ENCODE measurements at places on chromosomes 16 and 17. TPM values are rescaled to one million over a fixed set of nuclear protein-coding genes. Genes with fewer than 3 reads are reported as not detected.

DNA sequence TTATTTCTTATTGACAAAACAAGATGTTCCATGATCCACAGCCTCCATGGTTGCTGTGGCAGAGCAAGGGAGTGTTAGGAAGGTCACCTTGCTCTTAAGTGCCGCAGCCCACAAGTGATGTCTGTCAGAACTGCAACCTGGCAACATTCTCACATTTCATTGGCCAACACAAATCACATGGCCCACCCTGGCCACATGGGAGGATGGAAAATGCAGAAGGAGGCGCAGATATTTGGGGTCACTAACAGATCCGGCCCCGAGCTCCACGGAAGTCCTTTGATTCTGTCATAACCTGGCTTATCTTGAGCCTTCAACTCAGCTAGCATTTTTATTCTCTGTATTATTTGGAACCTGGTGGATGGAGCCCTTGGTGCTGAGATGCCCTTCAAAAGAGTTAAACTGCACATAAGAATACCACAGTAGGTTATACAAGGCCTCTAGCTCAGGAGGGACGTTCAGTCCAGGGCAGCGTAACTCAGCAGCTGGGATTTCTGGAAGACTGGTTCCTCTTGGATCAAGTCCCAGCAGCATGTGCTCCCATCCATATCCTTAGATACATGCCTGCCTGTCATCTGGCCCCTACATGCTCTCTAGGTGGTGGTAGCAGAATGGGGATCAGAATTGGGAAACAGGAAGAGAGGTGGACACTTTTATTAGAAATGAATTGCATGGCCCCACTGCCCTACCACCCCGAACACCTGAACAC is 508.1 kb downstream of the HAPSTR1 start:
- DNase-seq: no peak

TBC1D3K gene
- 1.1 TPM for polyA plus RNA-seq

GRCh38 chr17:40290629-40291280 is 3.1 kb downstream of the CDC6 start:
- DNase-seq: no peak

DNA sequence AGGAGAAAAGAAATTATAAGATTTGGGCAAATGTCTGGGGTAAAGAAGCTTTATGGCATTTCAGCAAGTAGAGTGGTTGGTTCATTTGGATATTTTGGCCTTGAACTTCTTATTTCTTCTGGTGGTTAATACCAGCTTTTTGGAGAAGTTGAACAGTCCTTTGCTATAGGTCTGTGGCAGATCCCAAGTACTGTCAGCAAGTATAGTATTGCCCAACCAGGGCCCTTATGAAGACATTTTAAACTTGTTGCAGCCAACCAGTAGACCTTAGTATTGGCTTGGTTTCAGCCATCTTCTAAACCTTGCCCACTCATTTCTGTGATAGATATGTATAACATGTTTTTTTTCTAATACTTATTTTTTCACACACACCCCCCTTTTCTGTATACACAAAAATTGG is 2.2 kb downstream of the SP2 start:
- DNase-seq: no peak

- DNase-seq: no peak
Observed at GRCh38 chr17:19708431-19709175, 7.8 kb downstream of the SLC47A2 start.

DNA sequence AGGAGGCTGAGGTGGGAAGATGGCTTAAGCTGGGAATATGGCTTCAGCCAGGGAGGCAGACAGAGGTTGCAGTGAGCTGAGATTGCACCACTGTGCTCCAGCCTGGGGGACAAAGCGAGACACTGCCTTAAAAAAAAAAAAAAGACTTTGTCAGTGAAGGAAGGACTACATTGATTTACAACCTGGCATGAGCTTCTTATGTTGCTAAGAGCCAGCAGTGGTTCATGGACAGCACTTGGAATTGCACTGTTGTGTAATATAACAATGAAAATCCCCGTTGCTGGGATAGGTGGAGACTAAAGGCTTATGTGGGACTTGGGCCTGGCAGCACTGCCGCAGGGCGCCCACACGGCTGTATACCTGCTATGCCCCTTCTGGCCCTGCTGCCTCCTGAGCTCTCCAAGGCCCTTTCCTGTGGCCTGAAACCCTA is 14.1 kb upstream of the SLC16A5 start:
- DNase-seq: no peak

DNA sequence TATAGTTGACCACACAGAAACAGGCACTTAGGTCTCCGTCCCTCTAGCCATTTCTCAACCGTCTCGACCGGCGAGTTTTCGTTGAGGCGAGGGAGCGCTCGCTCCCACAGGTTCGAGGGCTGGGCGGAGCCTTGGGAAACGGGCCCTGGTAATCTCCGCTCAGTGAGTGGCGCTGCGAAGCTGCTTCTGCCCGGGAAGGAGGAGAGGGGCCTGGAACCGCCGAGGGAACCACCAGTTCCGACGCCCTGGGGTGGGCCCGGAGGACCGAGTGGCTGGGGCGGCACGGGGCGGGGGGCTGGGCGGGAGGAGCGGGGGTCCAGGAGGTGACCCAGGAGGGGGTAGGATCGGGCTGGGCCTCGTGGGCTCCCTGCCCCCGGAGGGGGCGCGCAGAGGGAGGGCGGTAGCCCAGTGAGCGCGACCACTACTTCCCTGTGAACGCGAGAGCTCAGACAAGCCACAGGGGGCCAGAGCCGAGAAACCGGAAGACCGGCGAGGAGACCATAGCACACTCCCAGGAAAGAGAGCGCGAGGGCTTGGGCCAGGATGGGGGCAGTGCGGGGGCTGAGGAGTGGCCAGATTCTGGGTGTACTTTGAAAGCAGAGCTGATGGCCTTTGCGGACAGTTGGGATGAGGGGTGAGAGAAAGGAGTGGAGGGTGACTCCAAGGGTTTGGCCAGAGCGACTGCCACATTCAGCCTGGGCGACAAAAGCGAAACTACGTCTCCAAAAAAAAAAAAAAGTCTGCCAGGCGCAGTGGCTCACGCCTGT is 29.9 kb upstream of the ARL4D start:
- peak; percentile 84 for DNase-seq

KRTAP9-2 gene
- not detected for polyA plus RNA-seq

- DNase-seq: no peak
Observed at GRCh38 chr16:64749346-64749745, 372.5 kb downstream of the CDH11 start.

DNA sequence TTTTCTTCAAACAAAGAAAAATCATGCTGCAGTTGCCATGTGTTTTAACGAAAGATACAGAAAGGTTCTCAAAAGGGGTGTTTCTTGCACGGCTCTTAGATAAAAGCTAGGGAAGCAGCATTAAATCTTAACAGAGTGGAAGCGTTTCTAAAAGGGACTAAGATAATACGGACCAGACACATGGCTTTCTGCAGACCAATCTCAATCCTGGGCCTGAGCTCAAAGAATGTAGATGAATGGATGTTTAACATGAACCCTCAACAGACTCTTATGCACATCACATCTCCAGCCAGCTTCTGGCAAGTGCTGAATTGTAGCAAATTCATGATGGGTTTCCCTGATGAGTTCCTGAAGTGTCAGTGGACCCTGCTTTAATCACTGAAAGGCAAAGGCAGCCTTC is 80.2 kb upstream of the COX10 start:
- no peak for DNase-seq

GRCh38 chr17:74839990-74840852 is 19.5 kb downstream of the GRIN2C start:
- DNase-seq: no peak

DNA sequence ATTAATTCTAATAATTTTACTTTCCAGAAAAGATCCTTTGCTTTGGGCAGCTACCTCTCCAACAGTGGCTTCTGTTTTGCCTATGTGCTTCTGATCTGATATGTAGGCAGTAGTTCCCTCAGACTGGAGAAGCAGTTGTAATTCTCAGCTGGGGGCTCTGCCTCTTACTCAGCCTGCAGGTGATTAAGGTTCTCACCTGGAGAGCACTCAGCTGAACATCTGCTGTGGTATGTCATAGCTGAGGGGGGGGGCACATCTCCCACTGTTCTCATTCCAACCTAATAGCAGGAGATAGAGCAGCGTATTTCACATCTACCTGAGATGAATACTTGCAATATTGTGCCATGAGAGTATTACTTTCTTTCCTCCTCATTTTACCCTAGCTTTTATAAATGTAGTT is 511.9 kb upstream of the CDH8 start:
- DNase-seq: no peak

DNA sequence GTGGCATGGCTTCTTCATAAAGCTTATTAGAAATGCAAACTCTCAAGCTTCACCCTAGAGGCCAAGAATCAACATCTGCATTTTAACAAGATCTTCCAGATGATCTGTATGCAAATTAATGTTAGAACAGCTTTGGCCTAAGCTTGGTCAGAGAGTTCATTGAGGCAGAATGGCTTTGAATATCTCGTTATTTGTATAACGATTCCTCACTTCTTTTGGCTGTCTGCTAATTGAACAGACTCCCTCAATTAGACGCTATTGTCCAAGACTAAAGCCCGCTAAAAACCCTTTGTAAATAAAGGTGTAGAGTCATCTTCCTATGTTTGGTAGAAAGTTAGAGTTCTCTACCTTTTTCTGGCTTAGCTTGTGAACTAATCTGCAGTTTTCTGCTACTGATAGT is 1453.7 kb downstream of the CDH8 start:
- DNase-seq: no peak

DNA sequence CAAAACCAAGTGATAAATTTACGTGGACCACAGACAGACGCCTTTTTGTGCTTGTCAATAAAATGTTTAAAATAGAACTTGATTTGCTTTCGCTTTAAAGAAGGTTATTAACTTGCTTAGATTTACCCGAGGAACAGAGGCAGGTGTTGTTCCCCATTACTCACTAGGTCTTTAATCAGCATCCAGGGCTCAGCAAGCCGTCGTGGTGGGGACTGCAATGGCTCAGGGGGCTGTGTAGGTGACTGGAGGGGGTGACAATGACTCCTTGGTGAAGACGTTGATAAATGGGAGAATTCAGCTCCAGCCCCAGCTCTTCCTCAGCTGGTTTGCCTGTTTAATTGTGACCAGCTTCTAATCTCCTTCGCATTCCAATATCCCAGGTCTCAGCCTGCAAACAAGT is 231.4 kb downstream of the TMEM114 start:
- DNase-seq: no peak

DNA sequence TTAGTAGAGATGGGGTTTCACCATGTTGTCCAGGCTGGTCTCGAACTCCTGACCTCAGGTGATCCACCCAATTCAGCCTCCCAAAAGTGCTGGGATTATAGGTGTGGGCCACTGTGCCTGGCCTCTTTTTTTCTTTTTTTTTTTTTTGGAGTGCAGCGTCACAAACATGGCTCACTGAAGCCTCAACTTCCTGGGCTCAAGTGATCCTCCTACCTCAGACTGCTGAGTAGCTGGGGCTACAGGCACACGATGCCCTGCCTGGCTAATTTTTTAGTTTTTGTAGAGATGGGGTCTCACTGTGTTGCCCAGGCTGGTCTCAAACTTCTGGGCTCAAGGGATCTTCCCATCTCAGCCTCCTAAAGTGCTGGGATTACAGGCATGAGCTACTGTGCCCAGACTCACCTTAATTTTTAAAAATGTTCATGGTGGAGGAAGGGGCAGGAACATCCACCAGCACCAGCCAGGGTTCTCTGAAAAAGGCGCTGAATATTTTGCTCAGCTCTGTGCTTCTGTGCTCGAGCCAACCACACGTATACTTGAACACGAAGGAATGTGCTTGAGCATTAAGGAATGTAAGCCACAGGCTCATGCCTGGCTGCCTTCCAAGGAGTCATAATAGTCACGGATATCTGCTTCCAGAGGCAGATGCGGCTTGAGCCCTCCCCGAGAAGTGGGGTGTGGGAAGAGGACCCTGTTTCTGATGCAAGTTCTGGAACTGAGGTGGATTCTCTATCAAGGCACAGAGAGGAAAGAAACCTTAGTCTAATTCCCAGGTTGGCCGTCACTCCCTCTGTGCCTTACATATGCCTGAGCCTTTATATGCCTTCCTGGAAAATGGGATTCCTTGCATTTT is 65.5 kb upstream of the CREBBP start:
- peak; percentile 80 for DNase-seq

ST6GALNAC2 gene
- 8.1 TPM for polyA plus RNA-seq

TBL3 gene
- polyA plus RNA-seq: 30.3 TPM
